ENCODE measurements at places on chromosomes 11 and 22.
A peak's percentile ranks its signal among the peaks of the same experiment; 100 is the strongest.

DNA sequence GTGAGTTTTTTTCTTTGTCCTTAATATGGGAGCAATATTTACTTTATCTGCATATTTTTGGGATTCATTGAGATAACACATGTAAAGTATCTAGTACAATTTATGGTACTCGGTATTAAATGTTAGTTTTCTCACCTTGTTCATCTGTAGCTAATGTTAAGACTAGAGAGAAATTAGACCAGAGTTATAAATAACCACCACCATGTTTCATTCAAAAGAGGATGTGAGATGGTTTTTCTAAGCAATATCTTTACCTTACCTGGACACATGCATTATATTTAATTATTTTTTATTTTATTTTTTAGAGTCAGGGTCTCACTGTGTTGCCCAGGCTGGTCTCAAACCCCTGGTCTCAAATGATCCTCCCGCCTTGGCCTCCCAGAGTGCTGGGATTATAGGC, 18.4 kb downstream of the ARHGAP42 start:
- DNase-seq = no peak

GRCh38 chr11:57097149-57097548, 84.6 kb upstream of the LRRC55 start:
- DNase-seq = no peak

- peak; percentile 32 for DNase-seq
These were observed 96.9 kb downstream of the TRMU start for GRCh38 chr22:46432164-46433068.

DNA sequence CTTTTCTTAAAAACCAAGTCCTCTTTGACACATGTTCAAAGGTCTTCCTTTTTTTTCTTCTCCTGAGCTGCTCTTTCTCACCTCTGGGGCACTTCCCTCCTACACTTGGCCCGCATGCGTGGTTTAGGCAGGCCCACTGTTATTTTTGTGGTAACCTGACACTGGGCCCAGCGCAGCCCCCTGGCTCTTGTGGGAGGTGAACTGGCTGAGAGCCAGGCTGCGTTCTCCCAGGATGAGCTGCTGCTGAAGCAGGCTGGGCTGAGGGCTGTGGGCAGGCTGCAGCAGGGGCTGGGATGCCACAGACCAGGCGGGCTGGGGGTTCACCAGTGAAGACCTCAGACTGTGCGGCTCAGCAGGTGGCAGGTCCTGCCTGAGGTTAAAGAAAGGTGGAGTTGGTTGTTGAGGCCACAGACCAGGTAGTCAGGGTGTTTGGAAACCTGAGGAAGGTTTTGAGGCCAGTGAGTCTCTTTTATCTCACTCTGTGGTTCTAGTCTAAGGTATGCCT, 72.4 kb downstream of the TEAD1 start:
- peak; percentile 92 for DNase-seq

- DNase-seq = no peak
These were observed 20.0 kb downstream of the DAGLA start for GRCh38 chr11:61700212-61700611.

DNA sequence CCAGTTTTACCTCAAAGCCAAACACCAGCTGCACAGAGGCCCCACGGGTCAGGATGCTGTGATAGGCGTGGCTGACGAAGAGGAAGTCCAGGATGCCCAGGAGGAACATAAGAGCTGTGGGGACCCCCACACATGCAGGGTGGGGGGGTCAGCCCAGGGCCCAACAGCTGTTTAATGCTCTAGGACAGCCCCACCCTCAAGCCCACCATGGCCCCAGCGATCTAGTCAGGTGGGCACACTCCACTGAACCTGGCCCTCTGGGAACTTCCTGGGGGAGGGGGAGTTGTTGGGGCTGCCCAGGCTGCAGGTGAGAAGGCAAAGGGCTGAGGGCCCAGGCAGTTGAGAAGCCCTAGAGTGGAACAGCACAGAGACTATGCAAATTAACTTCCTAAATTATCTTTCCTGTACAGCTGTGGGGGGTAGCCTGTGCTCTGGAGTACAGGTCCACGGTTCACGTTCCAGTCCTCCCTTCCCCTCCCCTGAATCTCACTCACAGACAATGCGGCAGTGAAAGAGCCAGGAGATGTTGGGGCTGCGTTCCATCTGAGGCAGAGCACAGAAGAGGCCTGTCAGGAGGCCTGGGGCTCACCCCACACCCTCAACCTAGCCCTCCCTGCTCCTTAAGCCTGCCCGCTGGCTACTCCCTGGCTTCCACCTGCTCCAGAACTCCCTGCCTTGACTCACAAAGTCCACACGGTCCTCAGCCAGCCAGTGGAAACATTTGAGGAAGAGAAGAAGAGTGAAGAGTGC, 1.9 kb downstream of the SYVN1 start:
- no peak for DNase-seq

DNA sequence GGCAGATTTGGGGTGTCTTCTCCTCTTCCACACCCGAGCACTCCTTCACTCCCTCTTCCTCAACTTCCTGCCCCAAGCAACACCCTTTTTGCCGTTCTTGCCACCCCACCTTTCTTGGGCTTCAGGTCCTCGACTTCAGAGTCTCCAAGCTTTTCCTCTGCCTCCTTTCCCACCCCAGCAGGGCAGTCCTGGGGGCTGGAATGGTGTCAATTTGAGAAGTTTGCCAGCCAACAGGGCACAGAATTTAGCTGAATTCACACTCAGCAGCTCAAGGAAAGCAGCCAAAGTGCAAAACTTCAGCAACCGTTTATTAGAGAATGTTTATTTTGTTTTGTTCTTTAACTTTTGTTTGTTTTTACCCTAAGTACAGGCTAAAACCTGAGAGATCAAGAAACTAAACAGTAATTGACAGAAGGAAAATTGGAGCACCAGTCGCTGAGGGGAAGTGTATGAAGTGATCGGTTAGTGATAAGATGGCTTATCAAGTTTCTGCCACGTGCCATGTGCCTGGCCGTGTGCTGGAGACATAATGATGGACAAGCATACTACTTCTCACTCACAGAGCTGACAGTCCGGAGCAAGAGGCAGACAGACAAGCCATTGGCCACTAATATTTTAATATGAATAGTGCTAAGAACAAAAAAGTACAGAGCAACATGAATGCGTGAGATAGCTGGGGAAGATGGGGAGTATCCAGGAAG, 44.4 kb downstream of the AHNAK start:
- DNase-seq = no peak

DNA sequence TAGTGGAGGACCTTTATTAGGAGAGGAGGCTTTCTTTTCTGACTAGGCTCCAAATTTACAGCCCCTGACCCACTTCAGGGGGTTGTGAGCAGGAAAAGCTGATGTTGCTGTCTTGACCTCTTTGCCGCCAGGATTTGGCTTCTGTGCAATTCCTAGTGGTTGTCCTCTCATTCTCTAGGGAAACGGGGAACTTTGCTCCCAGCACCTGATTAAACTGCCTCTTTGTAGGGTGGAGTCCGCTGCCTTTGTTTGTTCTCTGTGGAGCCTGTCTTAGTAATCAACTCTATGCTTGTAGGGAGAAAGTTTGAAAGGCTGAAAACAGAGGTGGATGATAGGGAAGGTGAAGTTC, 16.3 kb downstream of the CTNND1 start:
- no peak for DNase-seq

DNA sequence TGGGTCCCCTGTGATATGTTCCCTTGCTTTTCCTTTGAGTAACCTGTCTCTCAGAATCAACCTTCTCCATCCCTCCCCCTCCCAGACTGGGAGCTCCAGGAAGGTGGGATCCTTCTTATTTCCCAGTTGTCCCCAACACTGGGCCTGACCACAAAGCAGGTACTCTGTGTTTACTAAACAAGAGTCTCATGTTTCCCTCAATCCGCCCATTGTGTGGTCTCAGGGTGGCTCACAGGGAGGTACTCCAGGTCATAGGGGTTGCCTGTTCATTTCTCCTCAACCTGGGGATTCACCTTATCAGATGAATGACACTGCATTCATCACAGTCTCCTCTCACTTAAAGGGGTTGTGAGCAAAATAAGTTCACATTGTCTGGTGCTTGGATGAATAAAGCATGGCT, 26.4 kb upstream of the NAV2 start:
- DNase-seq = no peak

GRCh38 chr22:31085493-31085824, 4.3 kb downstream of the SMTN start:
- DNase-seq = no peak

GRCh38 chr11:113497066-113497910, 22.1 kb upstream of the DRD2 start:
- no peak for DNase-seq

GRCh38 chr11:33630936-33631748, 69.5 kb downstream of the C11orf91 start:
- no peak for DNase-seq

- DNase-seq = no peak
These were observed 384.4 kb downstream of the MIAT start for GRCh38 chr22:27041745-27042310.

DNA sequence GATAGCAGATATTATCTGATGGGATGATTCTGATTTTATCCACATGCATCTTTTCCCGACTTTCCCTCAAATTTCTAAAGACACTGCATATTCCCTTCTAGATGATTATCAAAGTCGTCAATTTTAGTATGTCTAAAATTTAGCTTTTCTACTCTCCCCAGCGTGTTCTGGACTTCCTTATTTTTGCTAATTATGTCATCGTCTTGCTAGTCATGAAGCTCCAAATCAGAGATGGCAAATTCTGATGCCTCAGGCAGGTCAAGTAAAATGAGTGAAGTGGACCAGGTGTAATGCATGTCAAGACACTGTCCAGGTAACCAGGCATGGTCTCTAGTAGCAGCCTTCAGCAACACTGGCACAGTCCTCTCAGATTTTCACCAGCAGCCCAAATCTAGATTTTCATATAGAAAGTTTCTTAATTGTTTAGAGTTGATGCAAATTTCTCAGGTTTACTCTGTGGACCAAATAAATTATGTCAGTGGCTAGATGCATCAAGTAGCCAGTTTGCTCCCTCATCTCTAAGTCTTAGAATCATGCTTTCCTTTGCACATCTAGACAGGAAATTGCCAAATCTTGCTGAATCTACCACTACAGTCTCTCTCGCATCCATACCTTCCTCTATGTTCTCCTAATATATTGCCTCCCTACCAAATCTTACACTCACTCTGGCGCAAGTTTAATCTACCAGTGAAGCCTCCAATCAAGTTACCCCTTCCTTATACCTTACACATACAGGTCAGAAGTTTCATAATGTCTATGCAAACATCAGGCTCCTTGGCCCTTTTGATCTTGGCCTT, 10.6 kb downstream of the HSD17B12 start:
- DNase-seq = no peak

- peak; percentile 21 for DNase-seq
These were observed 896.9 kb downstream of the KCNA4 start for GRCh38 chr11:29119707-29120618.

- DNase-seq = no peak
These were observed 379.8 kb downstream of the BRD1 start for GRCh38 chr22:49447837-49448236.

GRCh38 chr11:30445056-30445455, 122.2 kb downstream of the ARL14EP start:
- no peak for DNase-seq

DNA sequence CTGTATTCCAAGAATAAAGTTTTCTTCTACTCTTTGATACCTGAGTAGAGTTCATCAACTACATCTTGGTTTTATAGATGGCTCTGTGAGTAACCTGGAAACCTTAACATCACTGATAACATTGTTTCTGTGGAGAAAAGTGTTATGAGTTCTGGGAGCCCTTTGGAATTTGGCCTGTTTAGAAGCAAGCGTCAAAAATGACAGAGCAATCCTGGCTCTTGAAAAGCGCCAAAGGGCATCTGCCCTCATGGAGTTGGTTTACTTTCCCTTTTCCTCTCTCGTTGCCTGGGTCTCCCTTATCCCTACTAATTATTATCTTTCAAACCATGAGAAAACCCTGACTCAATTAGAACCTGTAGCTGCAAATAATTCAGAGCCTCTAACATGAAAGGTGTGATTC, 140.1 kb downstream of the DBX1 start:
- DNase-seq = no peak

- DNase-seq = no peak
These were observed 6.2 kb downstream of the NAA40 start for GRCh38 chr11:63944987-63945386.

DNA sequence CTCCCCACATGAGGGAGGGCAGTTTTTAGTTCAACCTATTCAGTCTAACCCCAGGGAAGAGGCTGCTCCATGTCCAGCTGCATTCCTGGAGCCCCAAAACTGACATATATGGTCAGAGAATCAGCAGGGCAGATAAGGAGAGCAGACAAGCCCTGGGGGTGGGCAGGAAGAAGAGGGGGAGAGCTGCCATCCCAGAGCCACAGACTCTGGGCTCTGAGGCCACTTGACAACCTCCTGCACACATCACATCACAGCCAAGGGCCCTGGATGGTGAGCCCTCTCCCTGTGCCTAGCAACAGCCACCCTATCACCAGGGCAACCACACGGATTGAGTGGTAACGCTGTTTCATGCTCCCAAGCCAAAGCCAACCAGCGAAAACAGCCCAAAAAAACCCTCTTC, 3.1 kb downstream of the ARHGAP1 start:
- peak; percentile 30 for DNase-seq

DNA sequence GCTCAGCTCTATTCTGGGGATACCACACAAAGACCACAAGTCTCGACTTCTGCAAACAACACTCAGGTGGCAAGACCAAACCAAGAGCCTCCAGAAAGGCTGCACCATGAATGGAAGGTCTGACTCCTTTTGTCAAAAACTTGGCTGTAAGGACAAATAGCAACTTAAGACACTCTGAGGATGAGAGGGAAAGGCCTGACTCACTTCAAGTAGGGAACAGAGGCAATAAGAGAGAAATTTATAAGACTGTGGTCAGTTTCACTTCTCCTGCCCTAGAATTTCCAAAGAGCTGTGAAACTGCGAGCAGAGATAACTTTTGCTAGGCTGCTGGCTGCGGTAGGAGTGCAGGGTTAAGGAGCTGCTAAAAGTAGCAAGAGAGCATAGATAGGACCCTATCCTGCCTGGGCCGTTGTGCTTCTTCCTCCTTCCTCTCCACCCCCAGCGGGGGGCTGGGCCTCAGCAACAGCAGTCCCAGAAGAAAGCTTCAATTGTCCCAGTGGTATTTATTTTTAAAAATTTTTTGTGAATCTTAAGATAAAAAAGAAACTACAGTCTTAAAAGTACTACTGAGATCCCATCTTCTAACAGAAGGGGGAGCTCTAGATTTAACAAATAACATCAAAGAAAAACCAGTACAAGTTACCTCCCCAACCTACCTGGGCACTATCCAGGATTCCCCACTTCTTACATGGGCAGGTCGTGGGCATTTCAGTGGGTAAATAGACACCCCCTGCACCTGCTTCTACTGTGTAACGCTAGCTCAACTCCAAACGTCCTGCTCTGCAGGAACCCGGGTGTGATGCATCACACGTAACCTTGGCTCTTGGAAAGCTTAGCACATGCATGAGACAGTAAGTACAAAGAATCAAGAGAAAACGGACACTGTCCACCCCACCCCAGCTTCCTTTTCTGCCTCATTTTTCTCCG, 66.4 kb downstream of the SGSM3 start:
- peak; percentile 41 for DNase-seq

- DNase-seq = no peak
These were observed 2.5 kb downstream of the ROBO3 start for GRCh38 chr11:124867700-124868099.

GRCh38 chr11:113884361-113884836, 9.0 kb upstream of the USP28 start:
- DNase-seq = no peak

Measured in NCI-H2029 (cell line).